ENCODE measurements at places on chromosomes 7 and 10. TPM values are rescaled to one million over a fixed set of nuclear protein-coding genes. Genes with fewer than 3 reads are reported as not detected.

The CLRN3 gene
- total RNA-seq, result not detected

The SERPINE1 gene
- 27.2 TPM for total RNA-seq

The SPDYE5 gene
- total RNA-seq, result not detected

The PSMG3 gene
- 12.1 TPM for total RNA-seq

The CALCR gene
- total RNA-seq, result not detected

The NAT16 gene
- not detected for total RNA-seq

All from cardiac septum (tissue), 1 donor.